GM04503 (cell line): ENCODE measurements at places on chromosomes 7 and 10.
A peak's percentile ranks its signal among the peaks of the same experiment; 100 is the strongest.

DNA sequence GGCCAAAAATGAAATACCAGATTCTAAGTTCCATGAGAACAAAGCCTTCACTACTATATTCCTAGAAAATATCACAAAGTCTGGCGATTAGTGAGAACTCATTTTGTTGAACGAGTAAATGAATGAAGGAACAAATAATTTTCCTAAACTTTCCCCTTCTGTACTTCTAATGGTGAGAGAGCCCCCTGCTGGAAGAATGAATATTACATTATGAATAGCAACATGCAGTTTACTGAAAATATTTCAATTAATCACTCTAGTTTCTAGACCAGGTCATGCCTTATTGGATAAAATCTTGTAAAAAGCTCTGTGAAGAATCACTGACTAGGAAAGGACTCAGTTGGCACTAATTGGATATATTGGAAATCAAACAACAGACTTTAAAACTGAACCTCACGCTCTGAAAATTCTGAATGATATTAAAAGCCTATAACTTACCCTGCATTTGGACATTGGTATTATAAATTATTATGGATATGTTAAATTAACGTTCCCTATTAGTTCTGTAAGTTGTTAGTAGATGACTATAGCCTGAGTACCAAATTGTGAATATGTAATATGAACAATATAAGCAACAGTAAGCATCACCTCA is 32.4 kb upstream of the MTPN start:
- DNase-seq, result no peak

GRCh38 chr7:24911213-24911603 is 68.8 kb downstream of the OSBPL3 start:
- DNase-seq, result no peak

DNA sequence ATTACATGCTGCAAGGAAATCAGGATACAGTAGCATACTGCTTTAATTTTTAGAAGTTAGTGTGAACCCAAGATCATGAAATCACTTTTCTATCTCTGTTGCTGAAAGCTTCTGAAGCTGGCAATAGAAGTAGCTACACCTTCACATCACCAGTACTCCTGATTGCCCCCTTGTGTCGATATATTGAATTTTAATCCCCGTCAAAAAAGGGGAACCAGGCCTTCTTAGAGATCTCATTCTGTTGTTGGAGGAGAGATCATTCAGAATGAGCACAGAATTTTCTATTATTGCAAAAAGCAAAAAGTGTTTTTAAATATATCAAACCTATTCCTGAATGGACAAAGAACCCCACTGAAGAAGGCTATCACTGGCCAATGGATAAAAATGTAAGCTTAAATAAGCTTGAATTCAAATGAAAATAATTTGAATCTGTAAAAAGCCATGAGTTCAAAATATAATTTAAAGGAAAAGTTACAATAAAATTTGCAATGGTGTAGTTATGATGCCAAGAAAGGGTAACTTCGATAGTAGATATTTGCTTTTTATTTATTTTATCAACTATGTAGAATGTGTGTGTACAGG is 39.7 kb upstream of the TEX47 start:
- DNase-seq, result no peak

GRCh38 chr7:75565132-75565837 is 73.2 kb downstream of the SPDYE5 start:
- peak; percentile 59 for DNase-seq

GRCh38 chr10:64519831-64520230 is 998.6 kb downstream of the REEP3 start:
- DNase-seq, result no peak

DNA sequence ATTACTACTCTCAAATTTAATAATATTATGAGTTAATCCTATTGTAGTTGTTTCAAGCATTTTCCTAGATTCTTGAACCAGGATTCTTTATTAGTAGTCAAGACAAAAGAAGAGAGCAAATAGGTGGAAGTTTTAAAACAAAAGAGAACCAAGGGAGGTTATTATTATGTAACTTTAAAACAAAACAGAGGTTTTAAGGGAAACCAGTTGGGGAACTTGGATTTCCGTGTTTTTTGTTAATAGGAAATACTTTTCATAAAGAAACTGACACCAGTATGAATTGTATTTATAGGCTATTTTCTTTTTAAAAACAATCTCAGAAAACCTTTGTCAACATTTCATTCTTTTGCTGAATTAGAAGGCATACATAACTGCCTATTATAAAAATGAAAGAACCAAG is 183.9 kb downstream of the WNT2 start:
- no peak for DNase-seq

DNA sequence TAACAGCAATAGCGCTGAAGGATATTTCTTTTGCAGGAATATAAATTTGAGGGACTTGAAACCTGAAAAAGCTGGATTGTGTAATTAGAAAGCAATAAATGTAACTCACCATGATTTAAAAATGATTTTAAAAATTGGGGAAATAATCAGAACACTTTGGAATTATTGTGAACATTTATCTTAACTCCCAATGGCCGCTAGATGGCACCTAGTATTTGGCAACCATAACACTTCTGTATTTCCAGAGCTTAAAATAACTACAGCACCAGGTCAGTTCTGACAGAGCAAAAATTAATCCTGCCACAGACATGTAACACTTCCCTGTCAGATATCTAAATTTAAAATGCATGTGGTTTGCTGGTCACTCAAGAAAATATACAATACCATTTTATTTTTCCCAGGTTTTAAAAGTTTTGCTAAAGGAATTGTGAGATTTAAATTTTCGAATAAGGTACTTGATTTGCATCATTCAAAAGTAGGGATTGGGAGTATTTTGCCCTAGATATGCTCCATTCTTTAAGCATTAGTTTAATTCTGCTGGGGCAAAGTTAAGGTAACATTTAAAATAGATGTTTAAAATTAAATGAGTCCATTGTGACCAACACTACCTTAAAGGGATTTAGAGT is 144.5 kb downstream of the PPP1R3A start:
- DNase-seq, result no peak

- DNase-seq, result no peak
These were observed 60.9 kb downstream of the BAMBI start for GRCh38 chr10:28738200-28738599.

GRCh38 chr7:7773334-7774309 is 55.2 kb upstream of the RPA3 start:
- DNase-seq, result no peak

DNA sequence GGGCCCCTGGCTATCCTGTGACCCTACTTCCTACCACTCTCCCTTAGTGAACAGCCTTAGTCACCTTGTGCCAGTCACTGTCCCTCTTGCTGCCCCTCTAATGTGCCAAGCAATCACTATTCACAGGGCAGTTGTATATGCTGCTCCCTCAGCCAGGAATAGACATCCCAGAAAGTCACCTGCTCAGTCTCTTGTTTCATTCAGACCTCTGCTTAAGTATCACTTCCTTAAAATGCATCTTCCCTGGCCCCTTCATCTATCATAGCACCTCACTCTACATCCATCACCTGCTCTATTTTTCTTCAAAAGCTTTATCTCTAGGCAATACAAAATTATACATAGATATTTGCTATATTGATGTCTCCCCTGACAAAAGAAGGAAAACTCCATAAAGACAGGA is 328.4 kb upstream of the NFE2L3 start:
- DNase-seq, result no peak

DNA sequence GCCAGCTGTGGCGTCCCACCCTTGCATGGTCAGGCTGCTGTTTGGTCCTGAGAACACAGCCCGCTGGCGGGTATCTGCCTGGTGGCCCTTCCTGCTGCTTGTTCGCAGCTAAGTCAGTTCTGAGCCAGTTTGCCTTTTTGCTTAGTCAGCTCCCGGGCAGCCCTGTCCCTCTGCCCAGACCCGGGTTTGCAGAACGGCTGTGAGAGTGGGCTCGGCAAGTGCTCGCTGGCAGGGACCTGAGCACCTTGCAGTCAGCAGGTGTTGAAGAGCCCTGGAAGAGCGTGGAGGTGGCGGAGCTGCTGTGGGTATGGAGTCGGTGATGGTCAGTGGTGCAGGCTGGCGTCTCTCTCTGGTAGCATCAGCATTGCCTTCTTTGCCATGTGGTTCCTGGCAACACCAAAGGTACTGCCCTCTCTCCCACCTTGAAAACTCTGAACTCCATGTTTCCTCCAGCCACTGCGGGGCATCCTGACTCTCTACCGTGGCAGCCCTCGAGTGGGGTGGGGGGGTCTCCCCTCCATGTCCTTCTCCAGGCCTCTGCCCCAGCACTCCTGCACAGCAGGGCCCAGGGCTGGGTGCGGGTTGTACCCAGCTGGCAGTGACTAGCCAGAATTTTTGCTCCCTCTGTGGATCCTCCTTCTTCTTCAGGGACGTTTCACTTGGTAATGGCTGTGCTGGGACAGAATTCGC is 4.6 kb downstream of the INPP5A start:
- no peak for DNase-seq

- DNase-seq, result no peak
These were observed 47.2 kb upstream of the MKI67 start for GRCh38 chr10:128173386-128173785.

DNA sequence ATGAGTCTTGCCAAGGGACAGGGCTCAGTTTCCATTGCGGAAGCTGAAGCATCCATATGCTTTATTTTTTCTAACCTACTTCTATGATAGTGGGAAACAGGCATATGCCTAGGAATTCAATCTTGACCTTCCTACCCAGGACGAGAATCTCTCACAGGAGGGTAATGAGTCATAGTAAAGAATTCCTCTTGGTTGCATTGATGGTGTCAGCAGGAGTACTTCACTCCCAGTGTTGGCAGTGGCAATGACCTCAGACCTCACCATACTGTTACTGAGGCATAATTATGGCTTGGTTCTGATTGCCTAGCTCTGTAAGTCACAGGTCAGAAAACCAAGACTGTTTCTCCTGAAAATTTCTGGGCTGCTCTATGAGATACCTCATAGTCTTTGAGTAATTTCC is 552.9 kb downstream of the ARL4A start:
- peak; percentile 18 for DNase-seq

GRCh38 chr10:66095610-66096009 is 830.2 kb upstream of the LRRTM3 start:
- DNase-seq, result no peak

DNA sequence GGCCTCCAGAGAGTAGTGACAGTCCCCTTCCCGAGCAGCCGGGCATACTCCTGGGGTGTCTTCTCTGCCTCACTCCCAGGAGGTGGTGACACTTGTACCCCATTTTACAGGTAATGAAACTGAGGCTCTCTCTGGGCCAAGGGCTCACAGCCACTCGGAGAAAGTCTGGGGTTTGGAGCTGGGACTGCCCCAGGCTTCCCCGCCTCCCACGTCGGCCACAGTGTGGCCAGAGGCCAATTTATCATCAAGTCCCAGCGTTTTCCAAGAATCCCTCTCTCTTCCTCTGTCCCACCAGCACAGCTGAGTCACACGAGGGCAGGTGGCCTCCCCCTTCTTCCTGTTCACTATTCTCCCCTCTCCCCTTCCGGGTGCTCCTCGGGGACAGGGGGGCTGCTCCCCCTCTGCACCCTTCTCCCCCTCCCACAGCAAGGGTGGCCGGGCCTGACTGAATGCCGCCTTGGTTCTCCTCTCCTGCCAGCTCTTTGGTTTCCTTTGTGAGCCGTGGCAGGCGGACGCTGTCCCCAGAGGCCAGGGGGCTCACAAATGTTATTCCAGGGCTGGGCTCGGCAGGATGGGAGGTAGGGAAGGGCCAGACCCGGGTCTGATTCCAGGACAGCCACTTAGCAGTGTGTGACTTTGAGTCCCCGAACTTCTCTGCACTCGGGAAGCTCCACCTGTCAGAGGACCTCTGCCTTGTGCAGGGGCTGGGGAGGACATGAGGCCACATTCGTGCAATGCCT is 17.7 kb downstream of the CLIP2 start:
- DNase-seq, result no peak

- DNase-seq, result no peak
These were observed 64.2 kb downstream of the CFAP46 start for GRCh38 chr10:132878091-132878729.

DNA sequence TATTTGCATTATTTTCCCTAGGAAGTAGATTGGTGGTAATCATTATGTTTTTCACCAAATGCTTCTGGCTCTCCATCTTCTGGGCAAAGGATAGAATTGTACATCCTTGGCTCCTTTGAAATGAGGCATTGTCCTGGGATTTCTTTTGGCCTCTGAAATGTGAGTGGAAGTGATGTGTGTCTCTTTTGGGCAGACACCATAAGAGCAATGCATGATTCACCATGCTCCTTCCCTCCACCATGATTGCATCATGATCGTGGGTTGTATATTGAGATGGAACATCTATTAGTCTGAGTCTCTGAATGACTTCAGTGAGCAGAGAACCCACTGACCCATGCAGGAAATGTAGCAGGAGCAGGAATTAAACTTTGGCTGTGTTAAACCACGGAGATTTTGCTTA is 49.2 kb downstream of the ADRA2A start:
- peak; percentile 31 for DNase-seq

- no peak for DNase-seq
These were observed 49.1 kb downstream of the CHST15 start for GRCh38 chr10:124044143-124044862.

GRCh38 chr10:11238893-11239292 is 221.2 kb downstream of the CELF2 start:
- DNase-seq, result no peak

- DNase-seq, result no peak
These were observed 54.3 kb downstream of the DPYSL4 start for GRCh38 chr10:132241086-132241485.
